ENCODE measurements at places on chromosomes 13 and 19. TPM values are rescaled to one million over a fixed set of nuclear protein-coding genes. Genes with fewer than 3 reads are reported as not detected.
A peak's percentile ranks its signal among the peaks of the same experiment; 100 is the strongest.

- no peak overlapping the region for H3K27ac ChIP-seq
- H3K4me1 ChIP-seq = no peaks in the 10 kb centered on the region
- no peaks in the 10 kb centered on the region for H3K27me3 ChIP-seq
- no peak overlapping the region for H3K4me3 ChIP-seq
- DNase-seq = no peak
- H3K36me3 ChIP-seq = no peaks in the 10 kb centered on the region
These were observed 304.8 kb upstream of the MAB21L1 start for GRCh38 chr13:35781036-35782000.

DNA sequence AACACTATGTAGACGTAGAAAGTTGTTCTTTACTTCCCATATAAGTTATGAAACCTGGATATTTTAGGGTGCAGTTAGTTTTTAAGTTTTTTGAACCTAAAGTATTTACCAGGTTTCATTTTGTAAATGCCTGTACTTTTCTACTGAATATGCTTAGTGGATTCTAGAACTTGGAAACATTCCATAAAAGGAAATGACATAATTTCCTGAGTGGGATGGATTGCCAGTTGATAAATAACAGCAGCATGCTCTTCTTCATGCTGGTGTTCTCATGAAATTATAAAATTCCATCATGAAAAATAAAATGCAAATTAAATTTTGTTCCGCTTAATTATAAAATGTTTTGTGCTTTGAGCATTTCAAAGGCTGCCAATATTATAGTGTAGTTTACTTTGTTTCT, 362.2 kb upstream of the PCDH20 start:
- H3K4me3 ChIP-seq = no peak overlapping the region
- DNase-seq = no peak
- H3K27me3 ChIP-seq = no peaks in the 10 kb centered on the region
- no peaks in the 10 kb centered on the region for H3K36me3 ChIP-seq
- H3K4me1 ChIP-seq = no peaks in the 10 kb centered on the region

The APOC1 gene
- total RNA-seq = not detected

The ZNF99 gene
- total RNA-seq = not detected

GRCh38 chr13:110850840-110851239, 64.0 kb downstream of the ANKRD10 start:
- H3K27ac ChIP-seq = no peak overlapping the region
- no peaks in the 10 kb centered on the region for H3K36me3 ChIP-seq
- peaks cover 32% of the 10 kb centered on the region for H3K27me3 ChIP-seq
- H3K4me1 ChIP-seq = no peaks in the 10 kb centered on the region
- no peak overlapping the region for H3K4me3 ChIP-seq
- no peak for DNase-seq

DNA sequence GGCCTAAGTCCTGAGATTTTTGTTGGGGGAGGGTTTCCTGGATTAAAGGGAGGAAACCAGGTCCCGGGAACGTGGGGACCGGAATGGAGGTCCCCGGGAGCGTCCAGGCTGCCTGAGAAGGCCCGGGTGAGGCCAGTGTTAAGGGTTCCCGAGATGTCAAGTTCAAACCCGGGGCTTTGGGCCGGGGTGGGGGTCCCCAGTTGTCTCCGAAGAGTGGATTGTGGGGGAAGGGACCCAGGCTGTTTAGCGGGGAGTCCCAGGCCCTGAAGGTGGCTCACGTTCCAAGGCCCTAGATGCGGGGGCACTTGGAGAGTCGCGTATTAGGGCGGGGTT, 262 bp downstream of the COX7A1 start:
- no peaks in the 10 kb centered on the region for H3K27me3 ChIP-seq
- peaks cover 4% of the 10 kb centered on the region for H3K4me1 ChIP-seq
- H3K27ac ChIP-seq = no peak overlapping the region
- no peak for DNase-seq

DNA sequence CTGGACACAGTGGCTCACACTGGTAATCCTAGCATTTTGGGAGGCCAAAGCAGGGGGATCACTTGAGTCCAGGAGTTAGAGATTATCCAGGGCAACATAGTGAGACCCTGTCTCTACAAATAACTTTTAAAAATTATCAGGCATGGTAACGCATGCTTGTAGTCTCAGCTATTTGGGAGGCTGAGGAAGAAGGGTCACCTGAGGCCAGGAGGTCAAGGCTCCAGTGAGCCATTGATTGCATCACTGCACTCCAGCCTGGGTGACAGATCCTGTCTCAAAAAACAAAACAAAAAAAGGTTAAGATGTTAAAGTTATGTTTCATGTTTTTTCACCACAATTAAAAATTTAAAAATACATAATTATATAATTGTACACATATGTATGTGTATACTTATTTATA, 19.2 kb upstream of the DIAPH3 start:
- no peak overlapping the region for H3K27ac ChIP-seq
- H3K4me1 ChIP-seq = no peaks in the 10 kb centered on the region
- H3K36me3 ChIP-seq = no peaks in the 10 kb centered on the region
- H3K4me3 ChIP-seq = no peak overlapping the region

DNA sequence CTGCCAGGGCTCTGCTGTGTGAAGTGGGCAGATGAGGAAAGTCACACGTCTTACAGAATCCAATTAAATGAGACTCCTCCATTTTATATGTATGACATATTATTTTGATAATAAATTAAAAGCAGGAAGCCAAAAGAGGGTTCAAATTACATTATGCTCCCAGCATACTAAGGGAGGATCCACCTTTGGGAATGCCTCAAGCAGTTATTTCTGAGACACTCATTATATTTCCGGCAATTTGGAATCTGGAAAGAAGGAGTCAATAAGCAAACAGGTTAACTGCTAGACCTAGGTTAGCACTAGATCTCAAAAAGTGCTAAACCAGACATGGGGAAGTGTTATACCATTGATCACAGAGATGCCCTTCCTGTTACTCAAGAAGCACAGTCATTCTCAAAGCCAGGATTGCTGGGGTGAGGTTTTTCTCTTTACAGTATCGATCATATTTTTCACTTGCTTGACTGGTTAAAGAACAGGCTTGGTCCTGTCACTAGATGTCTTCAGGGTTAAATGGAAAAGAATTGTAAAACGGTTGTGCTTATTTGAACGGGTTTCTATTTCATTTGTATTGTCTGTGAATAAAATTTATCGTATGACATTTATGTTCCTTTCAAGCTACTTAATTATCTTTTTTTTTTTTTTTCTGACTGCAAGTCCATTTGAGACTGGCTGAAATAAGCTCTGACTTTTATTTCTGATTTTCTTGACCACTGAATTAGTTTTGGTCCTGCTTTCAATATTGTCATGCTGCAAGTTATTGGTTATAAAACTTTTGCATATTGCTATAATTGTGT, 523.2 kb downstream of the KLF12 start:
- no peak overlapping the region for H3K27ac ChIP-seq
- no peaks in the 10 kb centered on the region for H3K27me3 ChIP-seq
- H3K4me3 ChIP-seq = no peak overlapping the region
- no peaks in the 10 kb centered on the region for H3K36me3 ChIP-seq

DNA sequence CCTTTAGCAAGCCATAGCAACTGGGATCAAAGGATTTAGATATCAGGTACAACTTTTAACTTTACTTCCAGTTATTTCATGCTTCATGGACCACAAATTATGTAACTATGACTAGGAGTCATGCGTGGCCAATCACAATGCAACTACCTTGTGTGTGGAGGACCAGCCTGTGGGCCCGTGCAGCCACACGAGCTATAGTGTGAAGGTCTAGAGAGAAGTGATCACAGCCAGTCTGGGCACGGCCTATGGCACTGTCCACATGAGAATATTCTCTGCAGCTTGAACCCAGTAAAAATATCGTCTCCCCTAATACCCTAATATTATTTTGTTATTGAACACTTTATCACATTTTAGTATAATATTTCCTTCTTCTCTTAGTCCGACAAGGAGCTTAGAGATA, 464.9 kb upstream of the MIR17HG start:
- H3K27ac ChIP-seq = no peak overlapping the region
- no peaks in the 10 kb centered on the region for H3K27me3 ChIP-seq
- no peak overlapping the region for H3K4me3 ChIP-seq
- no peaks in the 10 kb centered on the region for H3K36me3 ChIP-seq
- no peak for DNase-seq

- no peaks in the 10 kb centered on the region for H3K36me3 ChIP-seq
- peaks cover 17% of the 10 kb centered on the region for H3K4me1 ChIP-seq
- peaks cover 55% of the 10 kb centered on the region for H3K27me3 ChIP-seq
- H3K27ac ChIP-seq = peak within 1 kb of the TSS; percentile 11
- H3K4me3 ChIP-seq = peak within 1 kb of the TSS; percentile 70
- DNase-seq = peak; percentile 48
These were observed at the start of gene CADM4 for GRCh38 chr19:43639519-43640423. Gene CADM4 (minus strand): TSS chr19:43639850. CDS start chr19:43639790, 60 bp downstream.

The LRRC63 gene
- total RNA-seq = 2.2 TPM

GRCh38 chr19:15331419-15332310, 674 bp downstream of the BRD4 start:
- peak overlapping the region; percentile 94 for H3K27ac ChIP-seq
- H3K27me3 ChIP-seq = no peaks in the 10 kb centered on the region
- H3K4me1 ChIP-seq = peaks cover 46% of the 10 kb centered on the region

DNA sequence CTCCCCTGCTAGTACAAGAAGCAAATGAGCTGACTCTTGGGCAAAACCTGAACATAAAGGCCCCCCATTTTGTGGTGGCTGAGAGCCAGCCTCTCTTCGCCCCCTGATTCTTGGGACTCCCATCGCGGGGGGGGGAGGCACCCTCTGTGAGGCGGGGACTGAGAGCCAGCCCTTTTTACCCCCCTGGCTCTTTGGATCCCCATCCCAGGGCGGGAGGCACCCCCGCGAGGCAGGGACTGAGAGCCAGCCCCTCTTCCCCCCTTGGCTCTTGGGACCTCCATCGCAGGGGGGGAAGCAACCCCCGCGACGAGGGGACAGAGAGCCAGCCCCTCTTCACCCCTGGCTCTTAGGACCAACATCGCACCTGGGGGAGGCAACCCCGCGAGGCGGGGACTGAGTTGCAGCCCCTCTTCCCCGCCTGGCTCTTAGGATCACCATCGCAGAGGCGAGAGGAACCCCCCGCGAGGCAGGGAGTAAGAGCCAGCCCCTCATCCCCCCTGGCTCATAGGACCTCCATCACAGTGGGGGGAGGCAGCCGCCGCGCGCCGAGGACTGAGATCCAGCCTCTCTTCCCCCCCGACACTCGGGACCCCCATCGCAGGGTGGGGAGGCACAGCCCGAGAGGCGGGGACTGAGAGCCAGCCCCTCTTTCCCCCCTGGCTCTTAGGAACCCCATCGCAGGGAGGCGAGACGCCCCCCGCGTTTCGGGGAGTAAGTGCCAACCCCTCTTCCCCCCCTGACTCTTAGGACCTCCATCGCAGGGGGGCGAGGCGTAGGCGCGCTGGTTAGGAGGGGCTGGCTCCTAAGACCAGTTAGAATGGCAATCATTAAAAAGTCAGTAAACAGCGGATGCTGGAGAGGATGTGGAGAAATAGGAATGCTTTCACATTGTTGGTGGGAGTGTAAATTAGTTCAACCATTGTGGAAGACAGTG, 2428.4 kb upstream of the PCDH20 start:
- H3K4me1 ChIP-seq = no peaks in the 10 kb centered on the region
- H3K27ac ChIP-seq = no peak overlapping the region
- no peak overlapping the region for H3K4me3 ChIP-seq
- H3K36me3 ChIP-seq = peaks cover 3% of the 10 kb centered on the region

GRCh38 chr19:56404705-56405056, 549 bp downstream of the ZNF583 start:
- DNase-seq = no peak
- peaks cover 67% of the 10 kb centered on the region for H3K36me3 ChIP-seq
- peaks cover 21% of the 10 kb centered on the region for H3K4me1 ChIP-seq

DNA sequence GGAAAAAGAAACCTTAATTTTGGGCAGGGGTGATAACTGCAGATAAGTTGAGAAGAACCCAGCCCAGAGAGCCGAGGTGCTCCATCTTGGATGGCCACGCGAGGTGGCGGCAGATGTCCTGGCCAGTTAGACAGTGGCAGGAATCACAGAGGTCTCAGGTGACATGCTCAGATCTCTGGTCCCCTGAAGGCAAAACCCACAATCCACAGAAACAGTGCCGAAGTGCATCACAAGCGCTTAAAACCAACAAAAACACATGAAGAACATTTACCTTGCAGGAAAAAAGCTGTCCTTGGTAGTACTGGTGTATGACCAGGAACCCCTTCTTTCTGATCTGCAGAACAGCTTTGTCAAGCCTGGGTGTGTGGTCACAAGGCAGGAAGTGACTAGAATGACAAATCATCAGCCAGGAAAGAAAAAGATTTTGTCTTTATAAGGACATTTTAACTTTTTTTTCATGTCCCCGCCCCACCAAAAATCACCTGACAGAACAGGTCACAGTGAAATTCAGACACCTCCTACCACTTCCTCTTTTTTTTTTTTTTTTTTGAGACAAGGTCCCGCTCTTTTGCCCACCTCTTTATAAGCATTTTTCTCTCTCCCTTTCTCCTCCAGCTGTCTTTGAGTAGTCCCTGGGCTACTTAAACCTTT, at the start of gene LCP1:
TSS of gene LCP1 (minus strand) at position 338 of the 651 bp plus-strand sequence. CDS start 22,515 bp downstream, outside the sequence.
- peak; percentile 94 for DNase-seq
- H3K27me3 ChIP-seq = no peaks in the 10 kb centered on the region
- H3K4me1 ChIP-seq = peaks cover 41% of the 10 kb centered on the region

DNA sequence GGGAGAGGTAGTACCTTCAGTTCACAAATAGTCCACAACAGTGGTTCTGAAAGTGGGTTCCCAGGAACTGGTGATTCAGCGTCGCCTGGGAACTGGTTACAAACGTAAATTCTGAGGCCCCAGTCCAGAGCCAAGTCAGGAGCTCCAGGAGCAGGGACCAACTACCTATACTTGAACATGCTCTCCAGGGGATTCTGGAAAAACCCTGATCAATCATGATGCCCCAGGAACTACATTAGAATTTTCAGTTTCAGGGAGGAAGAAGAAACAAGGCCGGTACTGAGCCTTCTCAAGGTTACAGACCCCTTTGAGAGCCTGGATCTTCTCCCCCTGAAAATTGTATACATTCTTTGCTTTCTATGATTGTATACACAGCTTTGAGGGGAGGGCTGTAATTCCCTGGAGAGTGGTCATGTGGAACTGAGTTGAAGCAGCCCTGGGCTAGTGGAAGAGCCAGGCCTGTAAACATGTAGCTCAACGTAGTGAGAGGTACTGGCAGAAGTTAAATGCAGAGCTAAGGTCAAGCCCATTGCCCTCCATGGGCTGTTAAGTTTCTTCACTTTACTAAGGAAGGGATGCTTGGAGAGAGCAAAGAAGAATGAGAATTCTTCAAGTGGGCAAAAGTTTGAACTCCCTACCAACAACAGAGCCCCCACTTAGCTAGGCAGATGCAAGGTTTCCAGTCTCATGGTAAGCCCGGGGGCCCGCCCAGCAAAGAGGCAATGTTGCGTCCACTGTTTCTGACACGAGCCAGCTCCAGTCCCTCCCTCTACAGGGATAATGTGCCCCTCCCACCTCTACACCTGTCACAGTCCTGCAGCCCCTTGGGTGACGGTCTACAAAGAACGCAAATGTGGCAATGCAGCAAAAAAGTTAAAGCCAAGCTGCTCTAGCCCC, 17.0 kb downstream of the DOCK9 start:
- no peaks in the 10 kb centered on the region for H3K27me3 ChIP-seq
- no peak overlapping the region for H3K27ac ChIP-seq
- peaks cover 11% of the 10 kb centered on the region for H3K36me3 ChIP-seq
- no peak for DNase-seq
- no peak overlapping the region for H3K4me3 ChIP-seq

GRCh38 chr13:99421758-99422585, 79.3 kb upstream of the TM9SF2 start:
- peaks cover 77% of the 10 kb centered on the region for H3K4me1 ChIP-seq
- peak overlapping the region; percentile 53 for H3K27ac ChIP-seq
- no peak for DNase-seq
- H3K27me3 ChIP-seq = no peaks in the 10 kb centered on the region
- H3K4me3 ChIP-seq = no peak overlapping the region

Measured in activated CD8-positive, alpha-beta T cell treated with anti-CD3 and anti-CD28 coated beads, Interleukin-2, amount 10 ng/mL, durations not matched to agents 7 days and 5 days (primary cell).